ENCODE measurements at places on chromosomes 5 and 9.

DNA sequence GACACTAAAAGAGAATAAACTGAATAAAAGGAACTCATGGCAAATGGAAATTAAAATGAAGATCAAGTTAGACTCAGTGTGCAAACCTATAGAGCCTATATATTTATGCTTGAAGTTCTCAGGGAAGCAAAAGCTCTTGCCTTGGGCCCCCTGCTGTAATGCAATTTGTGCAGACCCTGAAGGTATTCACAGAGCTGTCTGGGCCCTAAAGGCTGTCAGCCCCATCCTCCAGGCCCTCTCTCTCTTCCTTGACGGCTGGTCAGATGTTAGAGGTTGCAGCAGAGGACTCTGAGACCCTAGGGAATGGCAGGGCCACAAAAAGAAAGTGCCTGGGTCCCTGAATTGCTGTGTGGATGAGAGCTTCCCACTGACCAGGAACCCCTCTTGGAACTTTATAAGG is 283.9 kb upstream of the TUT7 start:
- DNase-seq = no peak

GRCh38 chr9:135045928-135046738 is 41.3 kb upstream of the OLFM1 start:
- no peak for DNase-seq

DNA sequence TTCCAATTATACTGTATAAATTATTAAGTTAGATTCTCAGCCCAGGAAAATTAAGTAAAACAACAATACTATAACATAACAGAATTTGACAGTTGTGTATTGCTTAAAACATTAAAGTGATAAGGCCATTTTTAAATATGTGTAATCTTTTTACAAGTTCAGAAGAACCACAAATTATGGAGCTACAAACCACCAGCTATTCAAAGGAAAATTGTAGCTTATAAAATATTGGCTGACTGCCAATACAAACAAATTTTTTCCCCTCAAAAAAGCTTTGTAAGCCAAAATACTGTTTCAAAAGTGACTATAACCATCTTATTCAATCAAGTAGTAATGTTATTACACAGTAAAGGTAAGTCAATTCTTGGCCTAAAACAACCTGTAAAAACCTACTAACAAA is 21.9 kb downstream of the STRBP start:
- no peak for DNase-seq

DNA sequence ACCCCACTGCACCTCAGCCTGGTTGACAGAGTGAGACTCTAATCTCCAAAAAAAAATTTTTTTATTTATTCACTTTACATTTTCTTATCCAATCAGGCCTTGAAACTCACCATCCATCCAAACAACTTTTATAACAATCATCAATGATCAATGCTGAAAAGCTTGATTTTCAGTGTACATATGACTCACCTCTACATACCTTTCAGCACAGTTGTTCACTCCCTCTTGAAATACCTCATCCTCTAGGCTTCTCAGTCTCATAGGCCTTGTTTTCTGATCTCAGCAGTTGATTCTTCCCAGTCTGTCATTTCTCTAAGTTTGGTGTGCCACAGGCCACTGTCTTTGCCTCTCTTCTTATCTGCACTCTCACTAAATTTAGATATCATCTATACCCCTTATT is 36.2 kb downstream of the GRIN3A start:
- DNase-seq = no peak

DNA sequence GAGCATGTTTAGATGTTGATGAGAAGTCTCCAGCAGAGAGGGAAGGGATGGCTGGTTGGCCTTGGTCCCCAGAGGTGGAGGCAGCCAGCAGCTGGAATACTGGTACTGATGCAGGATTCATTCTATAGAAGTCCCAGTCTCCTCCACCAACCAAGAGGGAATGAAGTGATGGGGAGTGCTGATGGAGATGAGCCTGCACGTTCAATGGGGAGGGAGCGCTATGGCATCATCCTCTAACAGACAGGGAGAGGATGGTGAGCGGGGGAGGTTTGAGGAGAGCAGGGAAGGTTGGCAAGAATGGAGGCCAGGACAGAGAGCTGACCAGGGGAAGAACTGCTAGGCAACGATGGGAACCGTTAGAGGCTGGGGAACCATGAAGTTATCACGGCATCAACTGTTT is 159.8 kb upstream of the MVB12B start:
- DNase-seq = no peak

DNA sequence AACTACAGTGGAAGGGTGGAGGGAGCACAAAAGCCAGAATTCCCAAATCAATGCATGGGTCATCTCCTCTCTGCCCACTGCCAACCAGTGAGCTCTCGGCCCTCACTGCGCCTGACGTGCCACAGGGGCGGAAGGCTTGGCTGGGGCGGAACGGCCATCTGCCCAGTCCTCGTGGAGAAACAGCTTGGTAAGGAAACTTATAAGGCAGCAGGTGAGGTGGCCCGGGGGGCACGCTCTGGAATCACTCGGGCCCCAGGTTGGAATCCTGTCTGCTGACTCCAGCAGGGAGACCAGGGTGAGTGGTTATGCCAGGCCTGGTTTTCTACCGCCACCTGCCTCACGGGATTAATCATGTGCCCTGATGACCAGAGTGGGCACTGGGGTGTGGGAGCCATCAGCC is 52.3 kb downstream of the VAV2 start:
- no peak for DNase-seq

- DNase-seq = no peak
Measured at GRCh38 chr9:132162764-132163456, 1.1 kb downstream of the NTNG2 start.

DNA sequence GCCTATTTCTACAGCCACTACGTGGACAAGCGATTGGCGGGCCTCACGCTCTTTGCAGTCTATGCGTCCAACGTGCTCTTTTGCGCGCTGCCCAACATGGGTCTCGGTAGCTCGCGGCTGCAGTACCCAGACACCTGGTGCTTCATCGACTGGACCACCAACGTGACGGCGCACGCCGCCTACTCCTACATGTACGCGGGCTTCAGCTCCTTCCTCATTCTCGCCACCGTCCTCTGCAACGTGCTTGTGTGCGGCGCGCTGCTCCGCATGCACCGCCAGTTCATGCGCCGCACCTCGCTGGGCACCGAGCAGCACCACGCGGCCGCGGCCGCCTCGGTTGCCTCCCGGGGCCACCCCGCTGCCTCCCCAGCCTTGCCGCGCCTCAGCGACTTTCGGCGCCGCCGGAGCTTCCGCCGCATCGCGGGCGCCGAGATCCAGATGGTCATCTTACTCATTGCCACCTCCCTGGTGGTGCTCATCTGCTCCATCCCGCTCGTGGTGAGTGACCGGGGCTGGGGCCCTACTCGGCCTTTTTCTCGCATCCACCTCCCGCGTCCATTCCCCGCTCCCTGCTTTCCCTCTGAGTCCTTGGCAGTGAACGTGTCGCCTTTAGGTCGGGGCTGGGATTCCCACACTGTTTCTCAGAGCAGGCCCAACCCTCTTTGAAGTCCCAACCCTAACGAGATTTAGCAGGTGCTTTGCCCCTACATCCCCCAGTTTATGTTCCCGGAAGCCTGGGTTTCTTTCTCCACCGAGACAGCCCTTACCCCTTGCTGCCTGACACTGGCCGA is 1.8 kb downstream of the PTGER4 start:
- DNase-seq = peak; percentile 20
